ENCODE measurements at places on chromosomes 3 and 15. TPM values are rescaled to one million over a fixed set of nuclear protein-coding genes. Genes with fewer than 3 reads are reported as not detected.

BTLA gene
- 0.14 TPM for total RNA-seq

SQOR gene
- 21.5 TPM for total RNA-seq

INSYN1 gene
- total RNA-seq: 165 TPM

TRPM1 gene
- total RNA-seq: not detected

MPI gene
- total RNA-seq: 60.8 TPM

HIGD2B gene
- not detected for total RNA-seq

RLBP1 gene
- total RNA-seq: not detected

LMAN1L gene
- 21.9 TPM for total RNA-seq

C3orf49 gene
- not detected for total RNA-seq

SLCO2A1 gene
- 7.8 TPM for total RNA-seq

GPR156 gene
- total RNA-seq: not detected

GRM2 gene
- 0.03 TPM for total RNA-seq

RAB6B gene
- 58.8 TPM for total RNA-seq

TICRR gene
- 0.16 TPM for total RNA-seq

SNTN gene
- total RNA-seq: not detected

KPNA4 gene
- total RNA-seq: 120 TPM

TMEM212 gene
- not detected for total RNA-seq

GOLGA8R gene
- 3.6 TPM for total RNA-seq

ALG3 gene
- total RNA-seq: 18.4 TPM

LRRC3B gene
- total RNA-seq: 0.38 TPM

ALS2CL gene
- total RNA-seq: 36.9 TPM

ADGRG7 gene
- total RNA-seq: not detected

ZNF860 gene
- total RNA-seq: 0.27 TPM

ZNF621 gene
- total RNA-seq: 10.5 TPM

ACKR4 gene
- total RNA-seq: 2.8 TPM

CLEC3B gene
- 70.8 TPM for total RNA-seq

PTPRG gene
- 34.1 TPM for total RNA-seq

CASR gene
- not detected for total RNA-seq

SMCO1 gene
- total RNA-seq: 78.6 TPM

HTD2 gene
- total RNA-seq: 14.7 TPM

PARP15 gene
- 0.51 TPM for total RNA-seq

ARHGAP31 gene
- 42.8 TPM for total RNA-seq

CSK gene
- total RNA-seq: 41.8 TPM

GABRA5 gene
- total RNA-seq: not detected

HESX1 gene
- total RNA-seq: not detected

LINGO1 gene
- 0.78 TPM for total RNA-seq

ZPLD1 gene
- not detected for total RNA-seq

CHRD gene
- total RNA-seq: 8.7 TPM

IL16 gene
- total RNA-seq: 3.7 TPM

GHSR gene
- total RNA-seq: not detected

All from Right ventricle myocardium inferior (tissue), 1 donor.